Myometrial cell (primary cell): ENCODE measurements at places on chromosomes 5 and 9. TPM values are rescaled to one million over a fixed set of nuclear protein-coding genes. Genes with fewer than 3 reads are reported as not detected.

SEMA6A gene
- not detected in 2 replicates for total RNA-seq

ANKRD20A1 gene
- not detected in 2 replicates for total RNA-seq

TUSC1 gene
- 6.9 and 14.1 TPM in 2 replicates for total RNA-seq

FGF18 gene
- not detected in 2 replicates for total RNA-seq

LCN9 gene
- total RNA-seq = not detected in 2 replicates

IL4 gene
- not detected in 2 replicates for total RNA-seq
